ENCODE measurements at places on chromosomes 2 and 18.

- no peak for DNase-seq
Observed at GRCh38 chr2:210035679-210036078, 33.2 kb downstream of the RPE start.

GRCh38 chr2:226002438-226002837, 602.9 kb downstream of the NYAP2 start:
- DNase-seq = no peak

DNA sequence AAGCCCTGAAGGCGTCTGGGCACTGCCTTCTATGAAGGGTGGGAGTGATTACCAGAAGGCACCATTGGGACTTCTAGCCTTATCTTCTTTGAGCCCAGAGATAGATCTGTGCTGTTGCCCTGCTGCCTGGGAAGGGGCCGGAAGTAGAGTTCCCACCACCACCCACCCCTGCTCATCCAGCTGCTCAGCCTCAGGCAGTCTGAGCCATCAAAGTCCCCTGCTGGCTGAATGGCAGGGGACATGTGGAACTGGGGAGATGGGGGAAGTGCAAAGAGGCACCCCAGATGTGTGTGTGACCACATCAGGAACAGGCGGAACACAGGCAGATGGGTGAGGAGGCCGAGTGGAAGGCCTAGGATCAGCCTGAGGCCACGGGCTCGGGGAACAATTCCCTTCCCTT, 3.3 kb upstream of the WNT10A start:
- DNase-seq = no peak

- DNase-seq = no peak
Observed at GRCh38 chr2:229096409-229097066, 174.5 kb downstream of the PID1 start.

DNA sequence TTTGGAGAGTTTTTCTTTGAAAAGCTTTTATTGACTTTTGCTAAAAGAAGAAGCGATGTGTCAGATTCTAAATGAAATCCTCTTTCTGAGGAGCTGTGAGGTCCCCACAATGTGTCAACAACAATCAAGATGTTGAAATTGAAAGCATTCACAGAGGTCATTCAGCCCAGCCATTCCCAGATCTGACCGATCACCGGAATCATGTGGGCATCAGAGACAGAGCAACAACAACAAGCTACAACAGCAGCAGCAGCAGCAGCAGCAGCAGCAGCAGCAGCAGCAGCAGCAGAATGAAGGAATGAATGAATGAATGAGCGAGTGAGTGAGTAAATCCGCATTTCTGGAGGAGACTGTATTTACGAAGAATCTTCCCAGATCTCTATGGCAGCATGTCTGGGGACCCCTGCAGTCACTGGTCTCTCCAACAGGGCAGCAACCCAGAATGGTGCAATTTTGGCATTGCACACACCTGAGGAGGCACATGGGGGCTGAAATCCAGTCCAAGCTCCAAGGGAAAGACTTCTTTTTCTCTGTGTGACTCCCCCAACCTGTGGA, 299.0 kb downstream of the MYCN start:
- DNase-seq = no peak

DNA sequence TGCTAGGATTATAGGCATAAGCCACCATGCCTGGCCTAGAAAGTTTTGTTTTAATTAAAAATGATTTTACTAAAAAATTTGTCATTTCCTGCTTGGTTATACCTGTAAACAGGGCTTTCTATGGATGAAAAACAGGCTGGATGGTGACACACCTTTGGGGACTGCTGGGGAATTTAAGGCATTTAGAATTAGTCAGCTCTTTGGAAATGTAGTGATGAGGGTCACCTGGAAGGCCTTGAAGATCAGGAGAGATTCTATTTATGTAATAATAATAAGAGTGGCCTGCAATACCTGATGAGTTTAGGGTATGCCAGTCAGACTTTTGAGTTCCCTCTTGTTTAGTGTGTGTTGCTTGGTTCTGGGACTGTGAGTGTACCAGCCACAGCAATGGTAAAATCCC, 51.1 kb downstream of the RALBP1 start:
- DNase-seq = no peak

- no peak for DNase-seq
Observed at GRCh38 chr2:212050871-212051270, 487.7 kb downstream of the ERBB4 start.

DNA sequence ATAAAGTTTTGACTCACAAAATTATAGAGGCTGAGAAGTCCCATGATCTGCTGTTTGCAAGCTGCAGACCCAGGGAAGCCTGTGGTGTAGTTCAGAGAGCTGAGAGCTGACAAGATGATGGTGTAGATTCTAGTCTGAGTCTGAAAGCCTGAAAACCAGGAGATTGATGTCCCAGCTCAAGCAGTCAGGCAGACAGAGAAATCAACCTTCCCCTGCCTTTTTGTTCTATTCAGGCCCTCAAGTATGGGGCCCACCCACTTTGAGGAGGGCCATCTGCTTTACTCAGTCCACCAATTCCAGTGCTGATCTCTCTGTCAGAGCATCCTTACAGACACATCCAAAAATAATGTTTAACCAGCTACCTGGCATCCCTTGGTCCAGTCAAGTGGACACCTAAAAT, 479.6 kb downstream of the STK39 start:
- DNase-seq = no peak

GRCh38 chr18:75482880-75483279, 55.4 kb upstream of the SMIM21 start:
- no peak for DNase-seq

DNA sequence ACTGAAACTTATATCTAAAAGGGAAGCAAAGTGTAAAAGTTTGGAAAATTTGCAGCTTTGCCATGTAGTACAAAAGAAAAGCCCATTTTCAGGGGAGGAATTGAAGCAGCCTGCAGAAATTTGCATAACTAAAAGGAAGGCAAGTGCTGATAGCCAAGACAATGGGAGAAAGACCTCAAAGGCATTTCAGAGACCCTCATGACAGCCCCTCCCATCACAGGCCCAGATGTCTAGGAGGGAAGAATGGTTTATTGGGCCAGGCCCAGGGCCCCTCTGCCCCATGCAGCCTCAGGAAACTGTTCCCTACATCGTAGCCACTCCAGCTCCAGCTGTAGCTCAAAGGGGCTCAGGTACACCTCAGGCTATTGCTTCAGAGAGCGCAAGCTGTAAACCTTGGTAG, 14.4 kb upstream of the WDR75 start:
- DNase-seq = no peak

- DNase-seq = no peak
Observed at GRCh38 chr2:149849136-149849535, 261.6 kb upstream of the MMADHC start.

DNA sequence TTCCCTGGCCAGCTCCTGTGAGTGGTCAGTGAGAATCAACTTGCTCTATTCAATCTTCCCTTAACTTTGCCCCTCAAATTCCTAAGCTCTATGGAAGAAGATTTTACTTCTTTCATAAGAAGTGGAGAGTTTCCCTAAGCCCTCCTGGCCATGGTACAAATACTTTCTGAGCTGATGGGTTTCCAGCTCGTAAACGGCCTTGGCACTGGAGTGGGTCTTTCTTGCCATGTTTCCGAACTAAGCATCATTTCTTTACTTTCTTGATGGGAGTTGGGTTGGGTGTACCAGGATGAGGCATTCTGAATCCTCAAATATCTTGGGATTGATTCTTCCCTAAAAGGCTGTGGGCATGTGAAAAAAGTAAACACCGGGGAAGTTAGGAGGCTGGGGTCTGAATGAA, 72.5 kb downstream of the ACKR3 start:
- DNase-seq = no peak

GRCh38 chr18:5918205-5918858, 23.0 kb upstream of the TMEM200C start:
- no peak for DNase-seq

DNA sequence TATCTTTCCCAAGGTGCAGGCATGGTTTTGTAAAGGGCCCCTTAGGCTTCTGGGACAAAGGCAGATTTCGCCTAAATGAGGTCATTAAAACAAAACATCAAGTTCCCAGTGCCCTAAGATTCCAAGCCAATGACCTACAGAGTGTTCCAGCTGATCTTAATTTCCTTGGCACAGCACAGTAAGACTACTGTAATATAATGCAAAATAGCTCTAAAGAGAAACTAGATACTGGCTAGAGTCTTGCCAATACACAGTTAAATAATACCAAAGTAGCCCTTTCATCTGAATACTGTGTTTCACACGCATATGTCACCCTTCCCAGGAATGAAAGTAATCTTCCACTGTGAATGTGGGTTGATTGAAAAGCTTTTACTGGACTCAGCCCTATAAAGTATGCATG, 14.7 kb downstream of the GRB14 start:
- DNase-seq = peak; percentile 17
